BJ (cell line): ENCODE measurements at places on chromosomes 2 and 18.
A peak's percentile ranks its signal among the peaks of the same experiment; 100 is the strongest.

DNA sequence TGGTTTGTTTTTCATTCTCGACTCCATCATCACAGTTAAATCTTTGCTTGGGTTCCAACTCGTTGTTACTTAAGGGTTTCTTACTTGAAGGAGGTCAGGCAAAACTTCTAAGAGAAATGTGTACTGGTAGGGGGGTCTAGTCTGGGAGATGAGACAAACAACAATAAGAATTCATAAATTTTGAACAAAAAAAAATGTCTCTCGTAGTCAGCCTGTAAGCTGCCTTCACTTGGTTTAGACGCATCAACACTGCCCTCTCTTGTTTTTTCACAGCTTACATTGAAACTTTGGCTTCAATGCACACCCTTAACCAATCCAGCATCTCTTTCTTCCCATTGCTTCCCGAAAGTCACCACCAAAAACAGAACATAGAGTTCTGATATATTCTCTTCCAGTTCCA is 576.4 kb upstream of the PIK3C3 start:
- DNase-seq: no peak

- DNase-seq: no peak
Measured at GRCh38 chr2:241773511-241774418, 2.9 kb upstream of the GAL3ST2 start.

DNA sequence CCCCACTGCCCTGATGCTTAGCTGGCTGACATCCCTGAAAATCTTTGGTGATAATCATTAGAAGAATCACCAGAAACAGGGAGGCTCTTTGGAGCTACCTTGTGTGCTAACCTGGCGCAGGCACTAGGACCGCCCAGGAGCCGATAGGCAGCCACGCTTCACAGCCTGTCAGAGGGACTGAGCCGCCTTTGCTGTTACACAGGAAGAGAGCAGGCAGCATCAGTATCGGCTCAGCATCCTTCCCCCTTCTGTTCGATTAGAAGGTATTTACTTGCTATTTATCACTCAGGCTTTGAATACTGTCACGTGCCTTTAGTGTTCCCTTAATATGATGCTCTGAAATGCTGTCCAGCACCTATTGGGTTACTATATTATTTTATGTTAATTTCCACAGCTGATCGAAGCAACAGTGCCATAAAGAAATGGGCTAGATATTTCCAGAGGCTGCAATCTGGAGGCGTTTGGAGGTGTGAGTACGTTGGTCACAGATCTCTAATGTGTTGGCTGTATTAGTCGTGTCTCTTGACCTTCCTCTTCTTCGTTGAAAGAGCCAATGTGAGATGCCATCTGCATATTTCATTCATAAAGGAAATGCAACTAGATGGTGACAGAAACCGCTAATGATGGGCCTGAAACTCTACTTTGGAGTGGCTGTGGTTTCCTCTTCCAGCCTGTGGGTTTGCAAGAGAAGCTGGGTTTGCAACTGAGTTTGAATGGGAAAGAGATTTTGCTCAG is 110.4 kb upstream of the RAB27B start:
- DNase-seq: no peak

- DNase-seq: no peak
Measured at GRCh38 chr2:16175247-16175825, 235.0 kb downstream of the MYCN start.

DNA sequence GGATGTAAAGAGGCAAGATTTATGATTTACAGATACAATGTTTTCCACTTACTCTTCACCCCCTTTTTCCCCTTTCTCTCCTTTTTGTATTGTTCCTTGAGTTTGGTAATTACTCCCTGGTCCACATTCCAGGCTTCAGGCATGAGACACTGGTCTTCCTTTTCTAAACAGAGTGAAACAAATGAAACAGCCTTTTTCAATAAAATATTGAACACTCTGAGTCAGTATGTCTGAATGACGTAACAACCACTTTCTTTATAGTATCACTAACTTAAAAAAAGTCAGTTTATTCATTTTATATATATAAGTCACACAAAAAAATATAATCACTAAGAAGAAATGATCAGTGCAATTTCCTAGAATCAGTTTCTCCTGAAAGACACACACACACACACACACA is 79.7 kb downstream of the STRN start:
- DNase-seq: no peak

GRCh38 chr18:21040466-21040865 is 71.1 kb downstream of the ROCK1 start:
- DNase-seq: no peak

GRCh38 chr2:53497020-53497419 is 270.6 kb upstream of the CHAC2 start:
- no peak for DNase-seq

DNA sequence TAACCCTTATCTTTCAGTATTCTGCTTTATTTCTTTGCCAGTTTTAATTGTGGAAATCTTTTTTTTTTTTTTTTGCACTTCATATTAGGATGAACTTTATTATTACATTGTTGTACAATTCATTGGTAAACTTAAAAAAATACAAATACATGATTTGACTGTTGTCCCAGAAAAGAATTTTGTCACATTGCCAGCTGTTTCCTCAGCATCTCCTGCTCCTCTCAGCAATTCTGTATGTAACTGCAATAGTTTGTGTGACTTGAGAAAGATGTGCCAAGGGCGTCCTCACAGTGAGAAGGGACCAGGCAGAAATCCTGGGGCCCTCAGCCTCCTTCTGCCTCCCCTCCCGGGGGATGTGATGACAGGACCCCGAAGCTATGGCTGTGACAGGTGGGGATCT is 254.4 kb downstream of the NBAS start:
- DNase-seq: no peak

- DNase-seq: no peak
Measured at GRCh38 chr2:903223-903900, 47.3 kb upstream of the SNTG2 start.

- DNase-seq: no peak
Measured at GRCh38 chr2:185793532-185794345, 55.1 kb downstream of the FSIP2 start.

DNA sequence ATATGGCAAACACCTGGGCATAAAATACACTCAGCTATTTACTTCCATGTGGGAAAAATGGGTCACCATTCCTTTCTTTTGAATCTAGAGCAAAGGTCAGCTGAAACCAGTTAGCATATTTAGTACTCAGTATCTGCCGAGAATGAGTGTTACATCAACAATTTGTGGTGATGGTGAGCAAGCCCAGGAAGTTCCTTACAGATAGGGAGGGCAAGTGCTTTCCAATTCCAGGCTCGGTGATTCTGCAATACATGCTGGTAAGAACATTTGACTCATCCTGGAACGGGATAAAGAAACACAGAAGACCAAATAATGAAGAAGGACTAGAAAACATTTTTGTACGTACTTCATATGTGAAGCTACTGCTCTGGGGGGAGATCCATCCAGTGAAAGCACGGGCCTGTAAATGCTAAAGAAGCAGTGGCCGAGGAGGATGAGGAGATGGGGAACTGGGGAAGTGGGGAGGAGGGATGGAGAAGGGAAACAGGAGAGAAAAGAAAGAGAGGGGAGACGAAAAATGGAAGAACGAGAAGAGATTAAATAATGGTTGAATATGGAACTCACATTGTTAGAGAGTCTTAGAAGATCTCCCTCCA is 251.9 kb downstream of the TTC32 start:
- peak; percentile 94 for DNase-seq

DNA sequence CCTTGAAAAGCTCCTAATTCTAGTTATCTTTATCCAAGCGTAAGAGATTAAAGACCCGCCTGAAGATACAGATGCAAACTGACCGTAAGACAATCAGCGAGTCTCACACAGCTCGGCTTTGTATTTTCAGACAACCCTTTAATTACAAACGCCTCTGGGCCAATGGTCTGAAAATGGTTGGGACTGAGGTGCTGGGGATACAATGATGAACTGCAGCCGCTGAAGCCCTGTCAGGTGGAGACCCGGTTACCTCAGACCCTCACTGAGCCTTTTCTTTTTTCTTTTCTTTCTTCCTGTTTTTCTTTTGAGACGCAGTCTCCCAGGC is 715 bp upstream of the CFAP36 start:
- DNase-seq: no peak

DNA sequence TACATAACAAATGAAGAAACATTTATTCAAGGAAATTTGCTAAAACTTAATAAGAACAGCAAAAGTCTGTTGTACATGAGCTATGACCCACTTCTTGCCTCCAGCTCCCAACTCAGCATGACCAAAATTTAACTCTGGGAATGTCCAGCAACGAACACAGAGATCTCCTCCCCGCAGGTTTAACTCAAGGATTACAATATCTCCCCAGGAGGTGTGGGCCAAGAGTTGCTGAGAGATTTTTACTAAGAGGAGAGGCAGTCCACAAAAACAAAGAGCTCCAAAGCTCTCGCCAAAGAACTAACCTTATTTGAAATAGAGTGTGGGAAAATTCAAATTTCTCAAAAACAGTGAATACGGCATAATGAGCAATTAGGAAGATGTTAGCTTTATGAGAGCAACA is 318.5 kb downstream of the GRB14 start:
- DNase-seq: no peak

DNA sequence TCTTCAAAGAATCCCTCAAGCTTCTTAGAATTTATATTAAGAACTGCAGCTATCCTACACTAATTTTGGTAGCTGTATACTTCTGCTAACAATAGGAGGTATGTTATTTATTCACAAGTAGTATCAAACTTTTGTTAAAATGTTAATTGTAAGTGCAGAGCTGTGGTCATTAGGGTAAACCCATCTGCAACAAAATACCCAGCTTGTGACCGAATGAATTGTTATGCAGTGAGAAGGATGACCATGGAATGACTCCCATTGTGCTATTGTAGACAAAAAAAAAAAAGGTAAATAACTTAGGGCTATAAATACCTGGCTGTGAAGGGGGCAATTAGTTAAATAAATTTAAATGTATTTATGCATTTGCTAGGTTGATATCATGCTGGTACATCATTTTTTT is 186.1 kb downstream of the ADCYAP1 start:
- no peak for DNase-seq

DNA sequence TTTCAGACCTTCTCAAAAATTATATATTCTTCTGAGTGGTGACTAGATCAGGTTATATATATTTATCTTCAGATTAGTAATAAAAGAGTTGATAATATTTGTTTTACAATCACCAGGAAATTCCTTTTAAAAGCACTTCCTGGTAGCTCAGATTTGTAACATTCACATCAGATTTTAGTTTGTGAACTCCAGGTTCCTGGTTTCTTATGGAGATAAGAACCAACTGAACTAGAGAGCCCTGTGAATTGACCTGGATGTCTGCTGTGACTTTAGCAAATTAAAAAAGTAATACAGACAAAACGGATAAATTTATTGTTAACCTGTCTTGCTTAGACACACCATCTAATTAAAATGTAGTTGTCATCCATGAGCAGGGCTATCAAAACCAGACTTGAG is 868.7 kb downstream of the BCL11A start:
- DNase-seq: no peak

DNA sequence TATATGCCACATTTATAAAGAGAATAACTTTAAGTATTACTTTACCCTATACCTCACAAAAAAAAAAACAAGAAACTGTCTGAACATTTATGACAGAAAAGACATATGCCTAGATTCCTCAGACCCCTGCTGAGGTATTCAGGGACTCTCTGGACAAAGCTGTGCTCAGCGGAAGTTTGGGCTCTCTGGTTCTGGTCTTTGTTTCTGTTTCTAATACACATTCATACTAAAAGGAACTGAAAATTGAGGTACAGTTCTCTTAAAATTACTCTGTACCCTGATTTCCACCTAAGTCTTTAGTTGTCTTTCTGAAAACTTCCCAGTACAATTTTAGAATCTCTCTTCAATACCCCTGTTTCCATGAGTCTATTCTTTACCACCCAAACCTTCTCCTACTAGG is 160.3 kb downstream of the IKZF2 start:
- DNase-seq: no peak

DNA sequence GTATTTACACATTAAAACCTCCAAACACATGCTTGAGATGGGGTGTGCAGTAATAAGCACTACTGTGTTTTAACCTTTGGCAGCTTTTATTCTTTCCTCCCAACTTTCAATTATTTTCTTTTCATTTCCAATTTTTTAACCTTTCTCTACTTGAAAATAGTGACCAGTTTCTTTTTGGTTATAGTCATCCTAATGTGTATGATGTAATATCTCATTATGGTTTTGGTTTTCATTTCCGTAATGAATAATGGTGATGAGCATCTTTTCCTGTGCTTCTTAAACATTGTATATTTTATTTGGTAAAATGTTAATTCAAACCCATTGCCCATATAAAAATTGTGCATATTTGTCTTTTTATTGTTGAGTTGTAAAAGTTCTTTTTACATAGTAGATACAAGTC is 103.5 kb downstream of the BMPR2 start:
- no peak for DNase-seq

DNA sequence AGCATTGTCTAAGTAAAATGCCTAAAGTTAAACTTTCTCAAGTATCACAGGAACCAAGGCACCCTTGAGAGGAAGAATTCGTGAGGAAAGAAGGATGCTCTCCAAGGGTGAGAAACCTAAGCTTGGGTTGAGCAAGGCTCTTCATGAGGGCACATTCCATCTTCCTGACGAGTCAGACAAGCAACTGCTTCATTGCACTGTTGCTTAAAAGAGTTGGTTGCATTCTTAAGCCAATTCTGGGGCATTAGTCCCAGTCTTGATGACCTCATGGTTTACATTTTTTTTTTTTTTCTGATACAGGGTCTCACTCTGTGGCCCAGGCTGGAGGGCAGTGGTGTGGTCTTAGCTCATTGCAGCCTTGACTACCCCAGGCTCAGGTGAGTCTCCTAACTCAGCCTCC is 237.5 kb downstream of the ACTR3 start:
- DNase-seq: no peak

GRCh38 chr2:219615894-219616293 is 11.5 kb upstream of the SLC4A3 start:
- no peak for DNase-seq

- DNase-seq: no peak
Measured at GRCh38 chr2:96493072-96493471, 12.1 kb downstream of the NEURL3 start.

GRCh38 chr2:177084607-177085006 is 128.0 kb upstream of the HNRNPA3 start:
- DNase-seq: no peak

DNA sequence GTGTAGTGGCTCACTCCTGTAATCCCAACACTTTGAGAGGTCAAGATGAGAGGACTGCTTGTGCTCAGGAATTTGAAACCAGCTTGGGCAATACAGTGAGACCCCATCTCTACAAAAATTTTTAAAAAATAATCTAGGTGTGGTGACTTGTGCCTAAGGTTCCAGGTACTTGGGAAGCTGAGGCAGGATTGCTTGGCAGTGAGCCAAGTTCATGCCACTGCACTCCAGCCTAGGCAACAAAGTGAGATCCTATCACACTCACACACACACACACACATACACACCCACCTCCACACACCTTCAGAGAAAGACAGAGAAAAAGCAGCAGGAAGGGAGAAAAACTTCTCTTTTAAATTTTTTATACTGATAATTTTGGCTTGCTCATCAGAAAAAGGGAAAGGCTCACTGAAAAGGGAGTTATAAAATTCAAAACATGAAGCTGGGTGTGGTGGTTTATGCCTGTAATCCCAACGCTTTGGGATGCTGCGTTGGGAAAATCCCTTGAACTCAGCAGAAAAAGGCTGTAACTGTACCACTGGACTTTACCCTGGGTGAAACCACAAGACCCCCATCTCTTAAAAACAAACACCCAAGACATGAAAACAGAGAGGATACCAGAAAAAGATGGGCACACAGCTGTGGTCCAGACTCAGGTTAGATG is 25.7 kb downstream of the FAM168B start:
- DNase-seq: no peak

GRCh38 chr2:78757191-78757590 is 268.3 kb upstream of the REG3G start:
- no peak for DNase-seq
